T-helper 22 cell (primary cell): ENCODE measurements at places on chromosomes 4 and X.

DNA sequence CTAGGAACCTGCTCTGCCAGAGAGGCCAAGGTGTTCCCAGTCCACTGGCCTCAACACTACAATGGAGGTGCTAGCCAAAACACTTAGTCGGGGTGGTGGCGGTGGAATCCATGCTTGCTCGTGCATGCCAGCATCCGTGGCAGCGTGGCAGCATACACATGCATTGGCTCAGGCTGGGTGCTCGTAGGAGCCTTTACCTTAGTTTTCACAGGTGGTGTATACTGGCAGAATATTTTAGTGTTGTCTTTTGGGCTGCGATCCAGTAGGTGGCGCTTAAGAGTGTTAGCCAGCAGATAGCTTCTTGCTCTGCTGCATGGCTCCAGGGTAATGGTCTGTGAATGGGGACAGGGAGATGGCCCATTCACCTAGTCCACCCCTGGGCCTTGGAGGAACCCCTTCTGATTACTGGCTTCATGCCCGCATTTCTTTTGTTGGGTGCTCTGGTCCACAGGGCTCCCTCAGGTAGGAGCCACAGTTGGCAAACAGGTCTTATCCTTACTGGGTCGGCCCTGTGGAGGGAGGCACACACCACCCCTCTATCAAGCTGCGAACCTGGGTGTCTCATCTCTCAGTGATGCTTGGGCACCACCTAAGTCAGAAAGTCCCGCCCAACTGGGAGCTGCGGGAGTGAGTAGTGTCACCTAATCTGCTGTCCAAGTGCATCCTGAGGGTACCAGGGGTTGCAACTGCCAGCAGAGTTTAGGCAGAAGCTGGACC, 40.0 kb downstream of the RIPPLY1 start:
- DNase-seq = no peak

DNA sequence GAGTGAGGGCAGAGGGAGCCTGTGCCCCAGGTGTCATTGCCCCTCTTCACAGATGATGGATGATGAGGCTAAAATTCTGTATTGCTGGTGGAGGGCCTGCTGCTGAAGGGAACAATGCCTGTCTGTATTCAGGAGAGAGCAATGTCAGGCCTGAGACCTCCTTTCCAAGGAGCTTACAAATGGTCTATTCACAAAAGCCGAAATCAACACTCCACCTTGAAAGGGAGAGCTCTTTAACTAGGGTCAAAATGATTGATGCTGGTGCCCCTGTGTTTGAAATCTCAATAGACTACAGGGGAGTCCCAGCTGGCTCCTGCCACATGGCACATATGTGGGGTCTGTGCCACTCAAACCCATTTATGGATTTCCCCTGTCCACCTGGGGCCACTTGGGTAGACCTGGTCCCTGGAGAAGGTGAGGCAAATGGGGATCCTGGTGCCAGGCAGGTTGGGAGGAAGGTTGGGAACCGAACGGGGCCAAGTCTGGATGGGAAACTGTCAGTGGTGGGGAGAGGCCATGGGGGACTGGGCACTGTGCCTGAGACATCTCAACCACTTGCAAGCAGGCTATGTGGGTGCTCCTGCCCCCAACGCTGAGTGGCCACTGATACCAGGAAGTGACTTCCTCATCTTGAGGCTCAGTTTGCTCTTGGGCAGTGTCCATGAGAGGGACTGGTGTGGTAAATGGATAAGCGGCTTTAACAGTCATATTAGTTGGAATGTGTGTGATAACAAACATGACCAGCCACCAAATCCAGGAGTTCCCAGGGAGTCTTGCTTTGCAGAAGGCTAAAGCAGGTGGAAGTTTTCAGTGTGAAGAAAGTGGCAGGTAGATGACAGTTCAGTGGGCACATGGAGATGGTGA, 223.8 kb upstream of the PSAPL1 start:
- DNase-seq = no peak

- no peak for DNase-seq
Measured at GRCh38 chrX:38570396-38570795, 9.1 kb downstream of the TSPAN7 start.

DNA sequence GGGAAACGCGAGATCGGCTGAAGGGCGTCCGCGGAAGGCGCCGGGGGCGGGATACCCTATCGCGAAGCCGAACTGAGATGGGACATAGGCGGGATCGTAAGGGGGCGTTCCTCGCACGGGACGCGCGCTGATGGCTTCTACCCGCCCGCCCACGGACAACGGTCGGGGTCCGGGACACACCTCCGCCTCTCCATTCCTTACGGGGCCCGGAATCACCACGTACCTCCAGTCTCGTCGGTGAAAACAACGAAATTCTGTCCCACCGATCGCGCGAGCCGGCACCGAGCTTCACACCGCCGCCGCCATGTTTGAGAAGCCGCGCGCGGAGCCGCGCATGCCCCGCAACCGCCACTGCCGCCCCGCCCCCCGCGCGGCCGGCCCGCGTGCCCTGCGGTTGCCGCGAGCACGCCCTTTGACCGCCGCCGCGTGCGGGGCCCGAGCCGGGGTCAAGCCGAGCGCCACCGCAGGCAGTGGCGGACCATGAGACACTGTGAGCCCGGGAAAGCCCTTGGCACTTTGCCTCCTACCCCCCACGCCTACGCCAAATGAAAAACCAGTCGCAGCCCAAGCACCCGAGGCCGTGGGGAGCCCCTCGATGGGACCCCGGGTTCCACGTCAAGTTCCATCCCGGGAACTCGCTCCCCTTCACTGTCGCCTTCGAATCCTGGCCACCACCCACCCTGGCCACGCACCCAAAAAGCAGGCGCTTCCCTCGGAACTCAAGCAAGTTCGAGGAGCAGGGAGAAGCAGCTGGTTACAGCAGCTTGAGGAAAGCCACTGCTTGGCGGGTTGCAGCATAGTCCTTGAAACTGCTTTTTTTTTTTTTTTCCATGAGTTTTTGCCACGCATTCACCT, at the start of gene SCML2:
Gene SCML2 (minus strand): TSS at position 320 of the 855 bp plus-strand sequence. CDS start 20,617 bp downstream, outside the sequence.
- DNase-seq = no peak

DNA sequence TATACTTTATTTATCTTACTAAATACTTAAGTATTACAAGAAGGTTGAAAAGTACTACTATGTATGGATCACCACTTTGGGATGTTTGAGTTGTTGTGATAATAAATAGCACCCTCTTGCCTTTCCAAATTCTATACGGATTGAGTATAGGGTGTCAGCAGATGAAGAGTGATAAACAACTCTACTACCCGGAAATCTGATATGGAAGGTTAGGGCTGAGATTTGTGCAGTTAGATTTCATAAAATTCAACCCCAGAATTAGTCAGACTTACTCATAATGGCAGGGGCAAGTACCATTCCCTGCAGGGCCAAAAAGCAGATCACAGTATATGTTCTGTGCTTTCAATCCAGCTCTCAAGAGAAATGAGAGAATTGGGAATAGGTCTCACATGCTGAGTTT, 1008.9 kb upstream of the PCDH7 start:
- no peak for DNase-seq

- DNase-seq = peak; percentile 68
Measured at GRCh38 chr4:158768555-158769174, at the start of gene FNIP2. TSS of gene FNIP2 (plus strand) at chr4:158769026. CDS start at chr4:158769213, 187 bp downstream.

DNA sequence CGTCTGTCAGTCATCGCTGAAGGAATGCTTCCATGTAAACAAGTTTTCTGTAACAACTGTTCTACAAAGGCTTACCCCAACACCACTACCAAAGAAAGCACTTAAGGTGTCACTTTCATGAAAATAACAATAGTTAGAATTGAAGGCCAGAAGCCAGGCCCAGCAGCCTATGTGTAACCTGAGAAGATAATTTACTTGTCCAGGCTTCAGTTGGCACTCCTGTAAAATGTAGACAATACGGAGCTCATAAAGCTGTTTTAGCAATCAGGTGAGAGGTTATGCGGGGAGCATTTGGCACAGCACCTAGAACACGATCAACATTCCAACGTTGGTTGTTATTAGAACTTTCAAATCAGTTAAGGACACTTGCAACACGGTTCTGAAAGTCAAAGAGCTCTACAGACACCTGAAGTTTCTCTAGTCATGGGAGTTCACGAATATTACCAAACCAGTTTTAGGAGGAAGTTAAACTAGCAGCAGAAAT, 15.7 kb downstream of the ADGRA3 start:
- DNase-seq = no peak

- DNase-seq = no peak
Measured at GRCh38 chr4:174056959-174057358, 226.5 kb downstream of the FBXO8 start.

- no peak for DNase-seq
Measured at GRCh38 chr4:118741301-118741855, 56.2 kb downstream of the METTL14 start.

DNA sequence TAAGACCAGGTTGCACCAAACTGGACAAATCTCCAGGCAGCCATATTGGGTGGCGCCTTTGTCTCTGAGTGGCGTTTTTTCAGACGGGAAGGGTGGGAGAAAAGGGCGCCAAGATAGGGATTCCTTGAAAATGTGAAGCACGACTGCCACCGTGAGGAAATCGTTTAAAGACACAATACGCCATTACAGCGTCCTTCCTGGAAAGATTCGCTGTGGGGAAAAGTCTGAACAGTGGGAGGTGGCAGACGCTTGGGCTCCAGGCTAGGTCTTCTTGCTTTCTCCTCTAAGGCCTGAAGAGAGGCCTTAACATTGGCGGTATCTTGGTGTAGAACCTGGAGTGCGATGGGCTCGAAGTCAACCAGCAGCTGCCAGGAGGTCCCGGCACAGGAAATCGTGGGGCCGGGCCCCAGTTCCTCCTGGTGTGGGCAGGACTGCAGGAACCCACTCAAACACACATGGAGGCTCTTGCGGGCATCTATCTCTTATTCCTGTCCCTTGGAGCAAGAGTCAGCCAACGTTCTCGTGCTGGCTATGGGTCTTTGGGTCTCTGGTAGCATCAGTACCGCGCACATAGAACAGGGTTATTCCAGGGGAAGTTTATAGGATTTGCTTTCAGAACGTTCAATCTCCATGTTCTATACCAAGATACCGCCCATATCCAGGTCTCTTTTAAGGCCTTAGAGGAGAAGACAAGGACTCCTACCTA, 208.8 kb downstream of the OR13H1 start:
- peak; percentile 69 for DNase-seq

- no peak for DNase-seq
Measured at GRCh38 chrX:49956313-49956712, 33.9 kb downstream of the CLCN5 start.

DNA sequence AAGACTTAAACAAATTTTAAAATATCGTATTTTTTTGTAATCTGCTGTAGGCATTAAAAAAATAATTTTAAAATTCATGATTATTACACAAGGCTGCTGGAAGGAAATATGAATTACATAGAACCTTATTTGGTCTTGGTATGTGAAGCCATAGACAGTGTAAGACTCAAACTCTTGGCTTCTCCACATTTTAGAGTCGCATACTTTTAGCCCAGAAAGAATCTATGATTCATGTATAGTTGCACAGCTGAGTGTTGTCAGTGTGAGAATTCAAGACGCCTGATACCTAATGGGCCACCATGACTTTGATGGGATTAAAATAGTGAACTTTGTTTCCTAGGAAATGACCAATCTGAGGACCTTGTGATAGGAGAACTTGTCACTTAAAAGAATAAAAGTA, 1.4 kb downstream of the INTU start:
- DNase-seq = no peak

GRCh38 chr4:182786991-182787390, 130.2 kb downstream of the DCTD start:
- DNase-seq = no peak

- no peak for DNase-seq
Measured at GRCh38 chr4:112142182-112142581, 3.1 kb upstream of the FAM241A start.

DNA sequence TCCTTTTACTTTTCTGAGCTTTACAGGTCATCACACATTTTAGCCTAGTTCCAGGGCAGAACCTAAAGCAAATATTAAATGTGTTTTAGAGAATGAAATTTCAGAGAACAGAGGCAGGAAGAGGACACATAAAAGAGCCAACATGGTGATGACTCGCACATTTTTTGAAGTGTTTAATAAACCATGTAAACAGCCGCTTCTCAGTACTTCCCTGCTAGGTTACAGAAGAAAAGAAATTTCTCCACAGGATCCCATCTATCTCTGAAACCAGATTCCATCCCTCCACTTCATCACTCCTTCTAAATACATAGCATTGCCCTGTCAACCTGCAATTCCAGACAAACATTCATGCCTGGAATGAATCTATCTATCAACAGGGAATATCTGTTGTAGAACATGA, 949.5 kb upstream of the PCDH7 start:
- no peak for DNase-seq

GRCh38 chrX:78496483-78496882, 162.6 kb downstream of the RTL3 start:
- no peak for DNase-seq

DNA sequence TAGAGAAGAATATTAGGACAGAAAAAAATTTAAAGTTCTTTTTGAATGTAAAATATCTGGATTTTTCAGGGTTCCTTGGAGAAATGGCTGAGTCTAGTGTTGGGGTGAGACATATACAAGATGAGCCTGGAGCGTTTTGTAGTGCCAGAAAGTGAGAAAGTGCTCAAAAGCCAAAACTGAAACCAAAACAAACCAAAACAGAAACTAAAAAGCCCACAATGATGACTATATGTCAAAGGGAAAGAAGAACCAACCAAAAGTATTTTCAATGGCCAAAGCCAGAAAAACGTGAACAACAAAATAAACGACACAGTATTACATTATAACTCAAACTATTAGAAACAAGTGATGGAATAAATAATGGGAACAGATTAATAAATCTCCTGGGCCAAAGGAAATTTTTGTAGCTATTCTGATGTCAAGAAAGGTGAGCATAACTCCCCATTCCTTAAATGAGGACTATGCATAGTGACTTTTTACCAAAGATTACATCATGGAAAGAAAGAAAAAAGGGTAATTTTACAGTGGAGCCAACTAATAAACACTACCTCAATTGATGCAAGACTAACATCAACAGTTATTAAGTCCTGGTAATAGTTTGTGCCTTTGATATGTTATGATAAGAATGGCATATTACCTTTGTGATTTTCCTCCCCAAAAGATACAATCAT, 1137.6 kb downstream of the C4orf33 start:
- DNase-seq = no peak

DNA sequence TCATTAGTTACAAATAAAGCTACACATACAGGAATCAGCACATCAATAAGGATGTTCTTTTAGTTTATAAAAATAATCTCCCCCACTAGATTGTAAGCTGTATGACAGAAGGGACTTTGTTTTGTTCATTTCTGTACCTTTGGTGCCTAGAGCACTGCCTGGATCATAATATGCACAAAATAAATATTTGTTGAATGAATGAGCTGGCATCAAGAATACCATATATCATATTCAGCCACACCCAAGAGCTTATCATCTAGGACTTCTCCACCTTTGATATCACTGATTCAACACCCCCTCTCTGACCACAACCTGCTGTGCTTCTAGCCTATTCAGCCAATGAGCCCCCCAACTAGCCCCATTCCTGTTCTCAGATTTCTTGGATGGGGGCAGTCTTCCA, 10.6 kb downstream of the SYTL4 start:
- DNase-seq = no peak
